ENCODE measurements at places on chromosomes 4 and X. TPM values are rescaled to one million over a fixed set of nuclear protein-coding genes. Genes with fewer than 3 reads are reported as not detected.
A peak's percentile ranks its signal among the peaks of the same experiment; 100 is the strongest.

DNA sequence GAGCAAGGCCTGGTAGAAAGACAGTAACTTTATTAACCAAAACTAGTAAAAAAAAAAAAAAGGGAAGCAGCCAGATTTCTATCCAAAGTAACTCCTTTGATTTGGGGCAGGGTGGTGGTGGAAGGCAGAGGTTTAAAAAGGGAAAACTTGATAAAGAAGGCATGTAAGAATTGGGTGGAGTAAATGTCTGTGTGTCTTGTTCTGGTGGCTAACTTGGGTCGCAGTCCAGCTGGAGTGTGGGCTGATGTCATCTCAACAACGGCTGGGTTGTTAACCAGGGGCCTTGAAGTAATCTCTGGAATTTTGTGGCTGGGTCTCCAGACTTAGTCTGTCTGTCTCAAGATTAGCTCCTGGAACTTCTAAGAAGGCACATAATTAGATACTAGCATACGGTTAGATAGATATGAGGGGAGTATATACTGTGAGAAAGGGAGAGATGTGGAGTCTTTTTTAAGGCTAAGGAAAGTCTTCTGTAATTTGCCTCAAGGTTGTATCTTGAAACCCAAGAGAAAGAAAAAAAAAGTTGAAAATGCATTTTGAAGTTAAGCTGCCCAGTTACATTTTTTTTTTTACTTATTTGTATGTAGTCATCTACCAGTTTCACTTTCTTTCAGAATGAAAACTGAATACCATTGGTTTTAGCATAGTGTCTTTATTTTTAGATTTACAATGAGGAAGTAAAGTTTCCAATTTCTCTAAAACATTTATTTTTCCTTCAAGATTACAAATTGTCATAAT, 48.3 kb downstream of the MTHFD2L start:
- DNase-seq = no peak

DNA sequence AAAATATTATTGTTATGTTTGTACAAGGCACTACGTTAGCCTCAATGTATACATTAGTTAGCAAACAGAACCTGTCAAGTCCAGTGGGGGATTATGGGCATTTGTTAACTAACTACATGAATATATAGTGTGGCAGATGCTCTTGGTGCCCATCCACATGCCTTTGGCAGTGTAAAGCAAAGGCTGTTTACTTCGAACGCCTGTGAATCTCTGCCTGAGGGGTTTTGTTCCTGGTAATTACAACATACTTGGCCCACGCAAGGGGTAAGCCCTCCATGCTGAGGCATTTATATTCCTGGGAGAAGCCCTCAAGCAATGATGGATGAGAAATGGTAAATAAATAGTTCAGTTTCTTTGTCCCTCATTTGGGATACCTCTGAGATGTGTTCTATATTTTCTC, 119.7 kb downstream of the IL1RAPL1 start:
- no peak for DNase-seq

GRCh38 chrX:56366901-56367300, 134.7 kb downstream of the KLF8 start:
- DNase-seq = peak; percentile 34

- DNase-seq = no peak
Observed at GRCh38 chrX:40179283-40179682, 81.5 kb upstream of the BCOR start.

GRCh38 chrX:114584375-114584943, 573 bp downstream of the HTR2C start:
- DNase-seq = no peak

GRCh38 chr4:106707776-106708463, 328.2 kb downstream of the DKK2 start:
- no peak for DNase-seq

Gene SPANXA2
- not detected for total RNA-seq

All from colonic mucosa (tissue), 4 donors.